NCI-H187 treated with DMSO at 0.1 percent for 48 hours (cell line): ENCODE measurements at places on chromosomes 5 and 9.

DNA sequence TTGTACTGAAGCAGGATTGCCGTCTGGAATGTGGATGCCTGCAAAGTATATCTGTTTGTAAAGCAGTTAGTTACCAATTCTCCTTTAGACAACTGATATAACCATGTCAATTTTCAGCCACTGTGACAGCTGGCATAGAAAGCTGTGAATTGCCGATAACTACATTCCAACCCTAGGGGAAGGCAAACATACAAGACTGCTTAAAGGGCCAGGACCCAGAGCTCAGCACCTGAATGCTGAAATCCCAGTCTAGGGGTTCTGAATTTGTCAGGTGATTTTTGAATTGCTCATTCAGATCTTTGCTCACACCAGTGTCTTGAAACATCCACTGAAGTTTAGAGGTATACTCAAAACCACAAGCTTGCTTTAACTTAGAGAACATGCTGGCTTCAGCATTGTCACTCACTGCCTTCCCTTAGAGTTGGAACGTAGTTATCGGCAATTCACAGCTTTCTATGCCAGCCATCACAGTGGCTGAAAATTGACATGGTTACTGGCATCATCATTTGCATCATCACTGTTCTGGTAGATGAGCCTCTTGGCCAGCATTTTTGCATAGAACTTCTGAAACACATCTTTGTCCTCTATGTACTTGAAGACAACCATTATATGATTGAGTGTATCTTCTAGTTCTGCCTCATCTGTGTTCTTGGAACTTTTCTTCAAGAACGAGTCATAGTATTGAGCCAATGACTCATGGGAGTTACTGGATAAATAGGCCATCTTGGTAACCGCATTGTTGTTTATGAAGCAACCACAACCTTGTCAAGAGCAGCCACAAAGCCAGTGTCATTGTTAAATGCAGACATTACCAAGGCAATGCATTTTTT, 82.1 kb downstream of the CCDC192 start:
- no peak for DNase-seq

DNA sequence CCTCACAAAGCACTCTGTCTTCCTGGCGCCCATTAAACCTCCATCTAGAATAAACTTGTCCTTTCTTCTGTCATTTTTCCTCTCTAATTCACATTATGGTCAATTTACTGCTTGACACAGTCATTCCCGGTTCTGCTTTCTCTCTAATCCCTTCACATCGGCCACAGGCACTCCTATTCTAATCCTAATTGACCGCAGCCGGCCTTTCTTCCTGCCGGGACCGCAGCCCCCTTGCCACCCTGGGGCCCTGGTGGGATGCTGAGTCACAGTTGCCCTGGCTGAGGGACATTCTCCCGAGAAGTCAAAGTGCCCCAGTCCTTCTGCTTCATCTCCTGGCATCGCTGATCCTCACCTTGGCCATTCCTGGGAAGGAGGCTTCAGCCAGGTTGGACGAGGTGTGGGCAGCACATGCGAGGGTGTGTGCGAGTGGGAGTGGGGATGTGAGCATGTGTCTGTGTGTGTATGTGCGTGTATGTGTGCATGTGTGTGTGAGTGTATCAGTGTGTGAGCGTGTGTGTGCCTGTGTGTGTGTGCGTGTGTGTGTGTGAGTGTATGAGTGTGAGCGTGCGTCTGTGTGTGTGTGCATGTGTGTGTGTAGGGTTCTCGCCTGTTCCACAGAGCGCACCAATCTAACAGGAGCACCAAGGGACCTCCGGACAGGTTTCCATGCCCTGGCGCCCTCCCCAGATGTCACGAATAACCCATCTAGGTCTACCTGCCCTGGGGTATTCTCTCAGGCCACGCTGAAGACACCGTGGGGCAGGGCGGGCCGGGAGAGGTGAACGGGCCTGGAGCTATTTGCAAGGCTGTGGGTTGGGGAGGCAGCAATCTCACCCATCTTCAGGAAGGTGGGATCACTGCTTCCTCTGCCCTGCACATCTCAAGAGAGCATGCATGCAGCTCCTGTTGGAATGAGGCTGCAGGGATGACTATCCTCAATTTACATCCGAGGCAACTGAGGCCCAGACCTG, 191.2 kb downstream of the PAX5 start:
- DNase-seq: no peak

DNA sequence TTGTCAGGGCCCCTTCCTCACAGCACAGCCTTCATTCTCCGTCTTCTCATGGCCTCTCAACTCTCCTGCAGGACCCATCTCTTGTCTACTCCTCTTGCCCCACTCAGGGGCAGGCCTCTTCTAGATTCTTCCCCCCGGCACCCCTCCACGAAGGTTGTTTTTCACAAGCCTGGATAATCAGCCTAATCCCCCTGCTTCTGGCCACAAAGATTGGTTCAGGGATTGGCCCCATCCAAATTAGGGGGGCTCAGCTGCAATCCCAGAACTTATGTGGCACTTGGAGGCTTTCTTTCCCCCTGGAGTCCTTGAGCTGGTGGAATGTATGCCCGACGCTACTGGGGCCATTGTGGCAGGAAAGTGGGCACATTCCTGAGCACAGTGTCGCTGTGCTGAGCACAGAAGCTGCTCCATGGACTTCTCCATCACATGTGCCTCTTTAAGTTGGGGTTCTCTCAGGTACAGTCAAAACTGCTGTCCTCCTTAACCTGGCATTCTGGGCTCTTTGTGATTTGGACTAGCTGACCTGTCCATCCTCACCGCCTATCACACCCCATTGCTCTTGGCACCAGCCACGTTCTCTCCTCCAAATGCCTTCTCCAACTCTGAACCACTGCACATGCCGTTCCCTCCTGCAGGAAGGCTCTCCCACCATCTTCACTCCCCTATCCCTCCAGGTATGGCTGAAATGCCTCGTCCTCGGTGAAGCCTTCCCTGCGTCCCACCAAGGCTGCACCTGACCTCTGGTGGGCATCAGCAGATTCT, 66.8 kb upstream of the RNF130 start:
- DNase-seq: no peak

DNA sequence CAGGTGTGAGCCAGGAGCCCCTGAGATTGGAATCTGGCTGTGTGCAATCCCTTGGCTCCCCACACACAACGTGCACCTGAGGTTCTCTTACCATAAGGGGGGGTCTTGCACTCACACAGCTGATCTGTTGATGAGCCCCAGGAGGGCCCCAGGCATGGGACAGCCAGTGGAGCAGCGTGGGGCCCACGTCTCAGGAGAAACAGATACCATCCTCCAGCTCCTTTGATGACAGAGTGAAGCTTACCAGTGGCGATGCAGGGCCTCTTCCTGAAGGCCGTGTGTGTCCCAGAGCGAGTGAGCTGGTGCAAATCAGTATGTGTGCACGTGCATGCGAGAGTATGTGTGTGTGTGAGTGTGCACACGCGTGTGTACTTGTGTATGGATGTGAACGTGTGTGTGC, 287.4 kb downstream of the IRX1 start:
- DNase-seq: no peak

DNA sequence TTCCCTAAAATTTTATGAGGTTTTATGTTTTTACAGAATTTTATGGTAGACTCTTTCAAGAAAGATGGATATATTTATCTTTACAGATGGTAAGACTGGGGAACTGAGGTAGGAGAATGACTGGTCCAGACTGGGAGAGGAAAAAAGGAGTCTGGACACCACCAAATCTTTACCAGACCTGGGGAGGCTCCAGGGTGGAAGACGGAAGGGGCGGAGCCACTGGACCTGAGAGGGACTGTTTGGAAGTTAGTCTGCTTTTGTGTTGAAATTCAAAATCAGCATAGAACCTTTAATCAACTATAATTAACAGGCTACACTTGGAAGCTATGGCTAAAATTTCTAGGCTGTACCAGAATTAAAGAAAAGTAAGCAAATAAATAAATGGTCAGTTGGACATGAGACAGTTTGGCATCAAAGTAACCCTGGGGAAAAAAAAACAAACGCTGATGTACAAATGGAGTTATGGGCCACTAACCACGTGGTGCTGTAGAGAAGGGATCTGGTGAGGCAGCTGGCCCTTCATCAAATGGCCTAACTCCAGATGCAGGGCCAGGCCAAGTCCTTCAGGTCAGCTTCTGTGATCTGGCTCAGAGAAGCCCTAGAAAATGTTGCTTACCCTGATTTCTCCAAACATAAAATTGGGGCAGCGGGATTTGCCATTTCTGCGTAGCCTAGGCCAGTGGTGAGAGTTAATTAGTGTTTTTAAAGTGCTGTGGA, 155.1 kb downstream of the ARSB start:
- DNase-seq: no peak
